ENCODE measurements at places on chromosomes 3 and 15. TPM values are rescaled to one million over a fixed set of nuclear protein-coding genes. Genes with fewer than 3 reads are reported as not detected.

GRCh38 chr15:26868029-26868685, 1.3 kb downstream of the GABRA5 start:
- no peak for DNase-seq

DNA sequence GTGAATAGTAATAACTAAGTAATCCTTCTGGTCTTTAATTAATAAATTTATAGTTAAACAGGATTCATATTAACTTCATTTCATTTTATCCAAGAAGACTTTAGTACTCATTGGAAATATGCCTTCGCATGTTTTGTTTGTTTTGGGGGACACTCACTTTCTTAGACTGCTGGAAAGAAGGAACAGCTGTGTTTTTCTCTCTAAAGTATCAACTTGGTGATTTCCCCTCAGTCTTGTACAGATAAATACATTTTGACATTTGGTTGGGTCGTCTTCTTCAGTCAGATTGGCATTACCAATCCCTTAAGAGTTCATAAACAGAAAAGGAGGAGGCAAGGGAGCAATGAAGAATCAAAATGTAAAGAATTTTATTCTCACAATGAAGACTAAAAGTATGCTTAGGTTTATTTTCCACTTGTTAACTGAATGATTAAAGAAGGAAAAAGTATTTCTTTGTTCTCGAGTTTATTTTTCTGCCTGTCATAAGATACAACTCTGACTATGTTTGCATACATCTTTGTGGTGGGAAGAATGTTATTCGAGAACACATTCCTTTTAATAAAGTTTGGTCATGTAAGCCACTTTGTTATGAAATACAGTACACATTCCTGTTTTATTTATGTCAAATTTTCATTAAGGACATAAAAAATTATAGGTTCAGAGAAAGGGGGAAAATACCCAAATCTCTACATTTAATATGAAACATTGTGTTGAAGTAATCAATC, 140.2 kb downstream of the GMNC start:
- DNase-seq: no peak

- DNase-seq: no peak
These were observed 103.5 kb downstream of the CHSY1 start for GRCh38 chr15:101148166-101148880.

DNA sequence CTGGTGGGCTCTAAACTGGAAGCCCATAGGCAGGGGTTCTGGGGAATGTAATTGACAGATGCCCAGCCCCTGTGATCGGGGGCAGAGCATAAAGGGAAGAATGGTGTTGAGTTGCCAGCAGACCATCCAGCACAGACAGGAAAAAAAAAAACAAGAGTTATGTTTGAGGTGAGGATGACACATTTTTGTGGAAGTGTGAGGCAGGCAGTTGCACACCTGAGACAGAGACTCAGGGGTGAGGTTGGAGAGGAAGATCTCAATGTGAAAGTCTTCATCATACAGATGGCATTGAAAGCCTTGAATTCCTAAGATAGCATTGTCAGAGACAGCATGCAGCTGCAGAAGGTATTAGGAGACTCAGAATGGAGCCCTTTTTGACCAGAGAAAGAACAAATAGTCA, 18.6 kb upstream of the ST8SIA2 start:
- no peak for DNase-seq

GRCh38 chr15:72784456-72784876, 908 bp upstream of the ADPGK start:
- DNase-seq: no peak

DNA sequence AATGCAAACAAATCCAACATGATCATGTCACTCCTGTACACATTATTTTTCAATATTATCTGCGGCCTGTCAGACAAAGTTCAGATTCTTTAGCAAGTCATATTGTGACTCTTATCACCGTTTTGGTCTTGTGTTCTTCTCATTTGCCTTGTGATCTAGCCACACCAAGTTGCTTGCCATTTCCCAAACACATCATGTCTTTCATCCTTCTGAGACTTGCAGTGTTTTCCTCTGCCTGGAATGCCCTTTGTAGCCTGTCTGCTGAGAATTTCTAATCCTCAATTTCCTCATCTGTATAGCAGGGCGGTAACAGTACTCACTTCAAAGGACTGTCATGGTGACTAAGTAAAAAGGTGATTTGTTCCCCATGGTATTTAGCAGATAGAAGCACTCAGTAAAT, 135.0 kb downstream of the GREM1 start:
- no peak for DNase-seq

DNA sequence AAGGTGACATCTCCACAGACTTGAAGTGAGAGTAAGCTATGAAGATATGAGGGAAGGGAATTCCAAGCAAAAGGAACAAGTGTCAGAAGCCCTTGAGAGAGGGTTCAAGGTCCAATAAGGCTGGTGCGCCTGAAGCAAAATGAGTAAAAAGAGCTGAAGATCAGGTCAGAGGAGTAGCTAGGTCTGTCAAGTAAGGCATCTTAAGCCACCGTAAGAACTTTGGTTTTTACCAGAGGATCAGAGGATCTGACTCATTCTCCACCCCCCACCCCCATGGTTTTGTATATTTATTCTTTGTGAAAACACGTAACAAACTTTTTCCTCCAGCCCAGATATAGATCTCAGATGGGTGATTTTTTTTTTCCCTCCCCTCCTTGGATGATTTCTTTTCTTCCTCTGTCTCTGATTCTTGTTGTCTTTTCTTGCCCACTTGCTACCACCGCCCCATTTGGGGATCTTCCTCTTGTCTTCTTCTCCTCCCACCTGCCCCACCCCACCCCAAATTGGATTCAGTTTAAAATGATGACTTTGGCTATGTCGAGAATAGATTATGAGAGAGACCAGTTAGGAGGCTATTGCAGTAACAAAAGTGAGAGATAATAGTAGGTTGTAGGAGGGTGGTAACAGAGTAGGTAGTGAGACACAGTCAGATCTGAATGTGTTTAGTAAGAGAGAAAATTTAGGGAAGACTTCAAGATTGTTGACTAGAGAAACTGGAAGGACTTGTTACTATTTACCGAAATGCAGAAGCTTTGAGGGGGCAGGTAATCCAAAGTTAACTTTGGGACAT, 6.1 kb downstream of the TRMT10C start:
- no peak for DNase-seq

GRCh38 chr3:65130782-65131181, 443.0 kb upstream of the ADAMTS9 start:
- no peak for DNase-seq

DNA sequence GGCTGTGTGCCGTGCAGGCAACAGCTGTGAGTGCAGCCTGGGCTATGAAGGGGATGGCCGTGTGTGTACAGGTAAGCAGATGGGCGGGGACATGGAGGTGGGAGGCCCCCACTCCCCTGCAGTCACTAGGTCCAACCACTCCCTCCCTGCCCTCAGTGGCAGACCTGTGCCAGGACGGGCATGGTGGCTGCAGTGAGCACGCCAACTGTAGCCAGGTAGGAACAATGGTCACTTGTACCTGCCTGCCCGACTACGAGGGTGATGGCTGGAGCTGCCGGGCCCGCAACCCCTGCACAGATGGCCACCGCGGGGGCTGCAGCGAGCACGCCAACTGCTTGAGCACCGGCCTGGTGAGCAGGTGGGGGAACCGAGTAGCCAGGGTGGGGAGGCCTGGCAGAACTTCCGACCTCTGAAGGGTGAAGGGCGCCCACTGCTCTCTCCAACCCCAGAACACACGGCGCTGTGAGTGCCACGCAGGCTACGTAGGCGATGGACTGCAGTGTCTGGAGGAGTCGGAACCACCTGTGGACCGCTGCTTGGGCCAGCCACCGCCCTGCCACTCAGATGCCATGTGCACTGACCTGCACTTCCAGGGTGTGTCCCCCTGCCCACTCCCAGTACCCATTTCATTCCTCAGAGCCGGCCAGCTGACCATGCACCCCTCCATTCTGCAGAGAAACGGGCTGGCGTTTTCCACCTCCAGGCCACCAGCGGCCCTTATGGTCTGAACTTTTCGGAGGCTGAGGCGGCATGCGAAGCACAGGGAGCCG, 11.6 kb downstream of the NT5DC2 start:
- DNase-seq: no peak

- DNase-seq: no peak
These were observed 244.9 kb downstream of the FGF12 start for GRCh38 chr3:192482391-192482790.

- DNase-seq: no peak
These were observed 64.3 kb downstream of the CMTM8 start for GRCh38 chr3:32302601-32303398.

GRCh38 chr15:58771621-58772250, 634 bp downstream of the MINDY2 start:
- DNase-seq: peak; percentile 78

DNA sequence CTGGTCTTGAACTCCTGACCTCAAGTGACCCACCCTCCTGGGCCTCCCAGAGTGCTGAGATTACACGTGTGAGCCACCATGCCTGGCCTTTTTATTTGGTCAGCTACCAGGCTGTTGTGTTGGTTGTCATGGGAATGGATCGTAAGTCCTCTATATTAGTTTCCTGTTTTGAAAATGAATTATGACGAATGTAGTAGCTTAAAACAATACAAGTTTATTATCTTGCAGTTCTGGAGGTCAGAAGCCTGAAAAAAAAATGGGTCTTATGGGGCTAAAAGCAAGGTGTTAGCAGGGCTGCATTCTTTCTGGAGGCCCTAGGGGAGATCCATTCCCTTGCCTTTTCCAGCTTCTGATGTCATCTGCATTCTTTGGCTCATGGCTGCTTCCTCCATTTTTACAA, 25.1 kb upstream of the HERC1 start:
- no peak for DNase-seq

DNA sequence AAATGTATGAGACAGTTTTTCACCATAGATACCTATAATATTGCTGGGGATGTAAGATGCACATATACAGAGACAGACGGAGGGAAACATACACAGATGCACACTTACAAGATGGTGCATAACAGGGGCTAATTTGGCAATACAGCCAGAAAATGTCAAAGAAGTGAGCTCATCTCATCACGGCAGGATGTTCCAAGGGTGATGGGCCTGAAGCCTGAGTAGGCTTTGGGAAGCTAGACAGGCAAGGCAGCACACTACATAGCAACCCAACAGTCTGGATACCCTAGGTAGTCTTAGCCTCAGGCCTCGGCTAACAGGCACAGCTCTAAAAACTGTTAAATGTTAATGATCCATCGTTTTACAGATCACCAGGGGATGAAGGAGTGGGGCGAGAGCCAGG, 148.5 kb downstream of the OSBPL10 start:
- no peak for DNase-seq

GRCh38 chr3:32435911-32436815, 44.5 kb downstream of the CMTM7 start:
- DNase-seq: no peak

DNA sequence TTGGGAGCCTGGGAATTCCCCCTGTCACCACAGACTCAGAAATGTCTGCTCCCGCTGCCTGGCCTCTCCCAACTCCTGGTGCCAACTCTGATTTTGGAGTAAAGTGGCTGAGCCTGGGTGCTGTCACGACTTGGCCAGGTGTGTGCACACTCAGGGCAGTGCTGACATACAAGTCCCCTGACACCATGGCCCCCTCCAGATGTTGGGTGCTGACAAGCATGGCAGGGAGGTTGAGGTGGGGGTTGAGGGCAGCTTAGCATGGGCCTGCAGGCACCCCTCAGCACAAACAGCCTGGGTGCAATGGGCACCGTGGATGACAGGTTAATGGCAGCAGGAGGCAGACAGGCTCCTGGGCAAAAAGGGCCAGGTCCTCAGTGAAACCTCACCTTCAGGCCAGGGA, 511.2 kb downstream of the SQOR start:
- DNase-seq: no peak

- DNase-seq: no peak
These were observed 49.3 kb upstream of the TRIM42 start for GRCh38 chr3:140628606-140629005.

DNA sequence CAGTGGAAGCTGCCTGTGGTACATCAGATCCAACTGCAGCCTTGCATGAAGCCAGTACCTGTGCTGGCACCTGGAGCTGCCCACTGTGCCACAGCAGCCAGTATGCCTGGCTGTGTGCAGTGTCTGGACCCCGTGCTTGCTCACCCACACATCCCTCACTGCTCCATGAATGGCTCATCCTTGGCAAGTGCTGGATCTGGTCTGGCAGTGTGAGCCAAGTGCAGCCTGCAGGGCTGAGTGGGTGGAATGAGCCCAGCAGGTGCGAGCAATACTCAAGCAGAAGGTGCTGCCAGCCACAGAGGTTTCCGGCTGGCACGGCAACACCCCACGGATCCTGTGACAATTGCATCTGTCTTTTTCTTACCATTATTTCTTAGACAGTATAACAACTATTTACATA, 488.2 kb upstream of the ROBO2 start:
- DNase-seq: no peak

DNA sequence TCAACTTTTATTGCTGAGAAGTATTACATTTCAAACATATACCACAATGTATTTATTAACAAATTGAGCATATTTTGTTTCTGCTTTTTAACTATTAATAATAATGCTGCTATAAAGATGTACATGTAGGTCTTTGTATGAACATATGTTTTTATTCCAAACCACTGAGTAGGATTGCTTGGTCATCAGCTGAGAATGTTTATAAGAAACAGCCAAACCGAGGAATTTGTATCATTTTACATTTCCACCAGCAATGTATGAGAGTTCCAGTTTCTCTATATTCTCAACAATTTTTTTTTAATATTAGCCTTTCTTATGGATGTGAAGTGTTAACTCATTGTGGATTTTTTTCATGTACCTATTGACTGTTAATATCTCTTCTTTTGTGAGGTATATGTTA, 119.5 kb upstream of the MDFIC2 start:
- no peak for DNase-seq

DNA sequence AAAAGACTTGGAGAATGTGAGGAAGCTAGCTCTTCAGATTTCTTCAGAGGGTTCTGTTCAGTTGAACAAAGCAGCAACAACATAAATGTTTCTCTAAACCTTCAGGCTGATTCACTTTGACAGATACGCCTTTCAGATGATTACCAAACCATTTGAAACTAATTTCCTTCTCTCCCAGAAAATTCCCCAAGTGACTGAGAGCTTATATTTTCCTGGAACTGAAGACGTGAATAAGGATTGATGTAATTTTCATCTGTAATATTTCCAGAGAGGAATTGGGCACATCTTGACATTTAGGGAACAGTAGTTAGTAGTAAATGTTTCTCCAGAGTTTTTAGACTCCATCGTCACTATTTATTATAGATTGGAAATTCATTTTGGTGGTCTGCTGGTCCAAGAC, 108.6 kb upstream of the AADACL2 start:
- DNase-seq: no peak

- no peak for DNase-seq
These were observed 453.1 kb downstream of the GBE1 start for GRCh38 chr3:81308306-81308705.

GRCh38 chr15:24878153-24878552, 76.6 kb upstream of the SNRPN start:
- DNase-seq: no peak

- DNase-seq: no peak
These were observed 322.1 kb downstream of the MEX3B start for GRCh38 chr15:81723701-81724100.

Gene HTD2
- 12.9 TPM for total RNA-seq

Gene OR4M2
- total RNA-seq: not detected

Gene IL20RB
- total RNA-seq: 15.2 TPM

Gene PRSS50
- total RNA-seq: 0.13 TPM

Gene CYP11A1
- 4.3 TPM for total RNA-seq

Gene CACNA2D2
- 1.8 TPM for total RNA-seq

Gene OXNAD1
- total RNA-seq: 12.6 TPM

Gene STIMATE
- 22.6 TPM for total RNA-seq

Gene SLC6A11
- 1.4 TPM for total RNA-seq

Gene OSTN
- total RNA-seq: 1.1 TPM

All from sciatic nerve (tissue), 2 donors.